ENCODE measurements at places on chromosomes 6 and 20.

DNA sequence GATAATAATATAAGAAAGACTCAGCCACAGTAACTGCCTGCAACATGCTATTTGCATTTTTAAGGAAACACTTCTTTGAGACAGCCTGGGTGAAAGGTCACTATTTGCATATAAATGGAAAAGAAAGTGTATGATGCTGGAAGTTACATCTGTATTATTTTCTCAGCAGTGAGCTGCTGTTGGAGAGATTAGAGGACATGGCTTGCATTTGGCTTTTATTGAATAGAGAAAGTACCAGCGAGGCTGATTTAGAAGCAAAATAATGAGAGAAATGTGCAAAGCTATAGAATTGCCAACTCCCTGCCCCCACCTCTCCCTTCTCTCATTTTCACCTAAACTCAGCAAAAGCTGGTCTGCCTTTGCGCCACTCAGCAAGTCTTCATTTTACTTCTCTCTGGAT is 12.7 kb downstream of the MYT1 start:
- DNase-seq = no peak

GRCh38 chr6:33935439-33936080 is 131.8 kb upstream of the MLN start:
- DNase-seq = no peak

DNA sequence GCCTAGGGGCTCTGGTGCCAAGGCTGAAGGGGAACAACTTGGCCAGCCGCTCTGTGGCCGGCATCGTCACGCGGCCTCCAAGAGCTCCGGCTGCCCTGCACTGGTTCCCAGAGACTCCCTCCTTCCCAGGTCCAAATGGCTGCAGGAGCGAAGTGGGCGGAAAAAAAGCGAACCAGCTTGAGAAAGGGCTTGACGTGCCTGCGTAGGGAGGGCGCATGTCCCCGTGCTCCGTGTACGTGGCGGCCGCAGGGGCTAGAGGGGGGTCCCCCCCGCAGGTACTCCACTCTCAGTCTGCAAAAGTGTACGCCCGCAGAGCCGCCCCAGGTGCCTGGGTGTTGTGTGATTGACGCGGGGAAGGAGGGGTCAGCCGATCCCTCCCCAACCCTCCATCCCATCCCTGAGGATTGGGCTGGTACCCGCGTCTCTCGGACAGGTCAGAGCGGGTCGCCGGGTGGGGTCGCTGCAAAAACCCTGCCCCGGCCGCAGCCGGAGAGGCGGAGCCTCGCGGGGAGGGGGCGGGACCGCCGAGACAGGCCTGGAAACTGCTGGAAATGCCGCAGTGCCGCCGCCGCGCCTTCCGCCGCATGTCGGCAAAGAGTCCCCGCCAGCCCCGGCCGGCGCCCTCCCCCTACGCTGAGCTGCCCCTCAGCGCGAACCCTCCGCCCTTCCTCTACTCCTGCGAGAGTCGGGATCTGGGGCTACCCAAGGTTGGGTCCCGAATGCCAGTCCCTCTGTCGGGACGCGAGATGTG is 814 bp upstream of the HSP90AB1 start:
- peak; percentile 87 for DNase-seq

- DNase-seq = peak; percentile 6
Measured at GRCh38 chr6:144809120-144809519, 524.0 kb downstream of the UTRN start.

- no peak for DNase-seq
Measured at GRCh38 chr20:63025534-63026331, 19.0 kb upstream of the BHLHE23 start.

DNA sequence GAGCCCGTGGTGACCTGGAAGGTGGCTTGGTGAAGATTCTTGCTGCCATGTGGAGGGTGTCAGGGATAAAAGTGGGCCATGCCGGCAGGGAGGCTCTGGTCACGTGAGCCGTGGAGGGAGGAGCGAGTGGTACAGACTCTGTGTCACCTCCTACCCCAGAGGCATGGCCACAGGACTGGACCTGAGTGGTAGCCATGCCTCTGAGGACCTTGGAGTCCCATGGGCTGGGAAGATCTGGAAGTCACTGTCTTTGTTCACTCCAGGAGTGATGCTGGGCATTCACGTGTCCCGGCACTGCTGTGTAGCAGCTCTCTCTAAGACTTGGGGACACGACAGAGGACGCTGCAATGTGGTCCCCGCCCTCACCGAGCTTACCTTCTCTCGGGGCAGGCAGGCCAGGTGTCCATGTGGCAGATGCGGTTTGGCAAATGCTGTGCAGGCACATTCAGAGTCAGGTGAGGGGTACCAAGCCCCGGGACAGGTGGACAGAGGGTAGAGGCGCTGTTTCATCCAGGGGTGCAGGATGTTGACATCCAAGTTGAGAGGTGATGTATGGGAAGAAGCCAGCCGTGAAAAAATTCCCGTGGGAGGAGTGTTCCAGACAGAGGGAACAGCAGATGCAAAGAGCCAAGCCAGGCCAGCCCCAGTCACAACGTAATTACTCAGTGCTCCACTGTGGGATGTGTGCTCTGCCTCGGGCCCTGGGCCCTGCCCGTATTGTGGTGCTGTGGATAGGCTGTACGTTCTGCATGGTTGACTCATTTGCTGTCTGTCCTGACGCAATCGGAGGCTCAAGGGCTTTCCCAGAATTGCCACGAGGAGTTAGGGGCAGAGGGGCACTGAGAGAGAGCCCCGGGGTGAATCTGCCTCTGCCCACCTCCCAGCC is 307.8 kb downstream of the TAF4 start:
- DNase-seq = no peak

DNA sequence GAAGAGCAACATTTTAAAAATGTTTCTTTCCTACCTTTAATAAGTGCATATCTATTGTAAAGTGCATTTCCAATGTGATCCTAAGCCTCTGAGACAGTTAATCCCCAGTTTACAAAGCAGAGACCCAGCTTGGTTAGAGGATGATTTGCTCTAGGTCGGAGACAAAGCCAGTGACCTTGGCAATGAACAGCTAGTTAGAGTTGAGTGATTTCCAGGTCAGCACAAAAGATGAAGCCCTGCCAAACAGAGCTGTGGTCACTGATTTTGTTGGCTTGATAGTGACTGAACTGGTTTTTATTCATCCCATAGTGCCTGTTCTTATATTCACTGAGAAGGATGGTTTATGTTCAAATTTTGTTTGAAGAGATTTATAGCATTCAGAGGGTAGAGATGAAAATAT is 56.6 kb upstream of the CD83 start:
- no peak for DNase-seq

- no peak for DNase-seq
Measured at GRCh38 chr20:38165966-38166702, 1.1 kb upstream of the TGM2 start.

- no peak for DNase-seq
Measured at GRCh38 chr6:40347571-40348011, 239.6 kb downstream of the LRFN2 start.

DNA sequence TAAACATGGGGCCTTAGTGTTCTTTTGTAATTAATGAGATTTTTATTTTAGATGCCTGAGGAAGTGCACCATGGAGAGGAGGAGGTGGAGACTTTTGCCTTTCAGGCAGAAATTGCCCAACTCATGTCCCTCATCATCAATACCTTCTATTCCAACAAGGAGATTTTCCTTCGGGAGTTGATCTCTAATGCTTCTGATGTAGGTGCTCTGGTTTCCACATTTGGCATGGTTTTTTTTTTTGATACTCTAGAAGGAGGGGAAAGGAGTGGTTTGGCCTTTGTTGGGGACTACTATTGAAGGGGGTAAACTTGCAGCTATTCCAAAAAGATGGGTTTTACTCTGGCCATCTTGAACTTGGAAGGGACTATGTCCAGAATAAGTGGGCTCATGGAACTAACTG is 1.7 kb downstream of the HSP90AB1 start:
- no peak for DNase-seq

DNA sequence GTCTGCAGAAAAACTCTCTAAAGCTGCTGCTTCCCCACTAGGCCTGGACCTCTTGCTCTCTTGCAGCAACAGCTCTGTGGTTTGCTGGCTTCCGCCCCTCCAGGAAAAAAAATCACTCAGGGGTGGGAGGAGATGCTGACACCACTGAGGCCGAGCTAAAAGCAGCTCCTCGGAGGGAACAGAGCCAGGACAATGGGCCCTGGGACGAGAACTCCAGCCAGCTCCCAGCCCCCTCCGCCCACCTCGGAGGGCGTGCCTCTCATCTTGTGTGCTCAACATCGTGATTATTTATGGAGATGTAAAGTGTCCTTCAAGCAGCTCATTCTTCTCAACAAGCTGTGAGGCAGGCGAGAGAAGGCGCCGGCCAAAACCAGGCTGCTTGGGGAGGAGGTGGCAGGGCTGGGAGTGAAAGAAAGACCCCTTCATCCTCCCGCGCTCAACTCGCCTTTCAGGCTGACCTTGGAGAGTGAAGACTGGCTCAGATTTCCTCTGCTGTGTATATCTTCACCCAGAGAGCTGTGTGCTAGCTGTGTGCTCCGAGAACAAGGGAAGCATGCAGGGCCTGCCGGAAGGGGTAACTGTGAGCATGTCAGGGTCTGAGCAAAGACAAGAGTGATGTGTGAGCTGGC is 53.5 kb upstream of the LRFN2 start:
- no peak for DNase-seq

- no peak for DNase-seq
Measured at GRCh38 chr6:20147469-20147868, 64.8 kb downstream of the MBOAT1 start.

- DNase-seq = no peak
Measured at GRCh38 chr6:167514524-167514923, 189.6 kb downstream of the TTLL2 start.

DNA sequence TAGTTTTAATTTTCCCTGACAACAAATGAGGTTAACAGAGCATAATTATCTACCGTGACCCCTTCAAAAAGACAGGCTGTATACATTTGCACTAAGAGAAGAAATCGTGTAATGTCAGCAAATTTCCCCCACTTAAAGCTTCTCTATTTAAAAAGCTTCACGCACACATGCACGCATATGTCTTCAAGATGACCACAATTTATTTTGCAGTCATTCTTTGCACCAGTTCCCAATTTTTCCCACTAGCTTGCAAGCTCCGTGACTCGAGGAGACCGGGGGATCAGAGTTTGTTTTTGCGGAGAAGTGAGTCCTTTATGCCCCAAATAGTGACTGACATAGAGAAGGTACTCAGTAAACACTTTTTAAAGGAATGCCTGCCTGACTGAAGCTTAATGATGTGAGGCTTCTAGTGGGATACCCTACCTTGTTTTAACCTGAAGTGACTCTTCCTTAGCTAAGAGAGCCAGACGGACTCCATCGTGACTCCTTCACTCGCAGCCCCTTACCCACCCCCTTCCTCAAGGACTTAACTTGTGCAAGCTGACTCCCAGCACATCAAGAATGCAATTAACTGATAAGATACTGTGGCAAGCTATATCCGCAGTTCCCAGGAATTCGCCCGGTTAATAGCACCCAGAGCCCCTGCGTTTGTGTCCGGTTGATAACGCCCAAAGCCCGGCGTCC is 9.3 kb upstream of the NQO2 start:
- no peak for DNase-seq

DNA sequence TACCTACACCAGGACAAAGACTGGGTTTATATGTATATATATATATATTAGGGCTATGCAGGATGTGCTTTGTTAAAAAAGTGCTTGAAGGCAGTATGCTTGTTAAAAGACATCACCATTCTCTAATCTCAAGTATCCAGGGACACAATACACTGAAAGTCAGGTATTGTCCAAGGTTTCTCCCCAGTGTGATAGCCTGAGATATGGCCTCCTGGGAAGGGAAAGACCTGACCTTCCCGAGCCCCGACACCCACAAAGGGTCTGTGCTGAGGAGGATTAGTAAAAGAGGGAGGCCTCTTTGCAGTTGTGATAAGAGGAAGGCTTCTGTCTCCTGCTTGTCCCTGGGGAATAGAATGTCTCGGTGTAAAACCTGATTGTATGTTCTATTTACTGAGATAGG is 156.9 kb downstream of the GPX5 start:
- no peak for DNase-seq

GRCh38 chr6:115613488-115613887 is 447.2 kb downstream of the FRK start:
- peak; percentile 3 for DNase-seq

- DNase-seq = no peak
Measured at GRCh38 chr6:56353860-56354259, 106.5 kb upstream of the COL21A1 start.

GRCh38 chr20:24455081-24455480 is 14.3 kb upstream of the SYNDIG1 start:
- DNase-seq = no peak

DNA sequence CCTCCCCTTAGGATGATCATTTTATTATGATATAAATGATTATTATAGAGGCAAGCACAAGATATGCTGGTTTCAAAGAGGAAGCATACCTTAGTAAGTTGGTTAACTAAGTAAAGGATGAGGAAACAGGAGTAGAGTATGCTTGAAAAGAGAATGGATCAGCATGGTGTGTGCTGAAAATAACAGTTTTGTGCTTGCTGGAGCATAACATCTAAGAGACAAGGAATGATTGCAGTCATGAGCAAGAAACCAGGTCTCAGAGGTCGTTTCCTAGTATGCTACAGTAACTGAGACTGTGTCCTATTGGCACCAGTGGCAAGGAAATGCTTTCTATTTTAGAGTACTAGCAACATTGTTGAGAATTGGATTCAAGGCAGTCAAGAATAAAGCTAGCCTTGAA is 34.1 kb downstream of the CDC40 start:
- DNase-seq = no peak

DNA sequence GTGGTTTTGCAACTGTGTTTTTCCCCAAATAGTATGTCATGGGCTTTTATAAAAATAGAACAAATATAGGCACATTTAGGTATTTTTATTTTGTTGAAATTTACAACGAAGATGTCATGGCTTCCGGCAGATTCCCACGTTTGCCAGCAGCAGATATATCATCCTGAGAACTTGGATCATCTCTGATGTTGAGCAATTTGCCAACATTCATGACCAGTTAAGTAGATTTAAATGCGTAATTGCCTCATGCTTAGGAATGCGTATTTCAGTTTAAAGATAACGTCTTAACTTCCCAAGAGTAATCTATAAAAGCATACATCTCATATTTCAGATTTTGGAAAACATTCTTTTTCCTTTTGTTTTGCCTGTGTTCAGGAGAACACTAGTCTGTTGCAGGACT is 457.8 kb downstream of the QKI start:
- DNase-seq = no peak

GRCh38 chr6:5132731-5133130 is 47.6 kb downstream of the PPP1R3G start:
- no peak for DNase-seq

DNA sequence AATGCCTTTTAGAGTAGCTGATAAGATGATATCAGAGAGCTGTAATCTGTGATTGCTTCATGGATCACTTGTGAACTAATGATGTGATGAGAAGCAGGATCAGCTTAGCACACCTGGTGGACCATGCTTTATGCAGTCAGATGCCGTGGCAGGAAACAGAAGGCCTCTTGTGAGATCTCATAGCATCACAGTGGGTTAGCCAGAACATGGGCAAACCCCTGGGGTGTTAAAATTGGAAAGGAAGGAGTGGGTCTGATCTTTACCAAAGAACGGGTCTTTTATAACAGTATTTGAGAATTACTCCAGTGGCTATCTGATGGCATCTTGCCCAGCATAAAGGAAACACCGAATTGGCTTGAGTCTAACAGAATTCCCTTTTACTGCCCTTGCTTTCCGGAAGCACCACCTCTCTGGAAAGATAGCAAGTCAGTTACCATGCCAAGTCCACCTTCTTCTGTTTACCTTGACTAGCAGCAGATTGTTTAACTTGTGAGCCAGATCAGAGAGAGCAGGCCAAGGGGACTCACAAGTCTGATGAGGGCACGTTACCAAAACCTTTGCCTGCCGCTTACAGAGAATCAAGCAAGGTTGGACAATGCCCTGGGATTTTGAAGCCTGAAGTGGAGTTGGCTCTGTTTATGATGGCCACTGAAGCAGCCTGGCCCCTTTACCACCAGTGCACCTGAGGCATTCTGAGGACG is 20.9 kb upstream of the SRF start:
- DNase-seq = no peak
